ENCODE measurements at places on chromosomes 16 and 17.

DNA sequence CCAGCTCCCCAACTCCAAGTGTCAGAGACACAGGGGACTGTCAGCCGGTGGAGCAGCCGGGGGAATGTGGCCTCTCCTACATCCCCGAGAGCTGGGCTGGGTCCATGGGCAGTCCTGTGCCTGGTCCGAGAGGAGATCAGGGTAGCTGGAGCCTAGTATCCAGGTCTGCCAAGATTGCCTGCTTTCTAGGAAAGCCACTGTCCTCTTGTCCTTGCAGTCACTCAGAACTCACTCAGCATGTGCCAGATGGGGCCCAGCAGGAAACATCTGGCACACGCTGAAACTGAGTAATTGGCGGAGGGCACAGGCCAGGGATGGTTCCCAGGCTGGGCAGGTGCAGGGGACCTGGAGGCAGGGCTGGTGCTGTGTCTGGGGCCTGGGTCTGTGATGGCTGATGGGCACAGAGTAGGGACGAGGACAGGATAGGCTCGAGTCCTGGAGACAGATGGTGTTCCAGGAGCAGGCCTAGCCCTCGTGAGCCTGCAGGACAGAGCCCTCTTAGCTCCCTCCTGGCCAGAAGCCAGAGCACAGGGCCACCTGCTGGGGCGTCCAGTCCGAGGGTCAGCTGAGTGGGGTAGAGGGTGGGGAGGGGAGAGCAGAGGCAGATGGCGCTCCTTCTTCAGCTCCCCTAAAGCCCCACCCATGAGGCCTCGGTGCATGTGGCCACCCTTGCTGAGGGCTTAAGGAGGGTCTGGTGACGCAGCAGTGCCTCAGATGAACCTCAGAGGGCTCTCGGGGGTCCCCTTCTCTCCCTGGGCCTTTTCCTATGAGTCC lies 31.1 kb downstream of the ADCY7 start:
- DNase-seq = no peak

- no peak for DNase-seq
These were observed 401.0 kb downstream of the HS3ST3B1 start for GRCh38 chr17:14701886-14702285.

DNA sequence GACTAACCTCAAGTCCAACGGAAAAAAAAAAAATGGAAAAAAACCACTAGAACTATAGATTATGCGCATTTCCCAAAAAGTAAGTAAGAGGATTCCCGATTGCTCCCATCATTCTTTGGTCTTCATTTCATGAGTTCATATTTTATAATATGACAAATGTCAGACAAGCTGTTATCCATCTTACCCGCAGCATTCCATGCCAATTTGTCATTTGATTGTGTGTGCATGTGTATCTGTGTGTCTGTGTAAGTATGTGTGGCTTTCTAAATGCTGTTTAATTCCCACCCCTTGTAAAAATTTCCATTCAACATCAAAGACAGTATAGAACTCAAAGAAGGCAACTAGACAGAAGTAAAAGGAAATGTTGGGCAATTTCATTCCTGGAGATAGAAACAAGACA lies 434.1 kb downstream of the CDH11 start:
- no peak for DNase-seq

DNA sequence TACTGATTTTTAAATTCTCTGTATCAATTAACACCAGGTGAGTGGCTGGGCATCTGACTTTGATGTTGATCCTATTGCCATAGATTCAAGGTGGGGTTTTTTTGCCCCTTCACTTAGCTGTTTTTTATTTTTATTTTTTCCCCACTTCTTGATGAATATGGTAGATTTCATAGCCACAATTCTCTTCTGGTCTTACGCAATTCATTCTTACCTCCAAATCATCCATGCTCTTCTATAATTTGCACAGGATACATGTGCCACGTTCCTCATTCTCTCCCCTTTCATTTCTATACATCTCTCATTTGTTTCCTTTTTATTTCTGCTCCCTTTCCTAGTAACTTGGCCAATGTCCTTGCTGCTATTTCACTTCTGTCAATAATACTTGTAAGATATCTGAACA lies 14.9 kb upstream of the HS3ST4 start:
- no peak for DNase-seq

DNA sequence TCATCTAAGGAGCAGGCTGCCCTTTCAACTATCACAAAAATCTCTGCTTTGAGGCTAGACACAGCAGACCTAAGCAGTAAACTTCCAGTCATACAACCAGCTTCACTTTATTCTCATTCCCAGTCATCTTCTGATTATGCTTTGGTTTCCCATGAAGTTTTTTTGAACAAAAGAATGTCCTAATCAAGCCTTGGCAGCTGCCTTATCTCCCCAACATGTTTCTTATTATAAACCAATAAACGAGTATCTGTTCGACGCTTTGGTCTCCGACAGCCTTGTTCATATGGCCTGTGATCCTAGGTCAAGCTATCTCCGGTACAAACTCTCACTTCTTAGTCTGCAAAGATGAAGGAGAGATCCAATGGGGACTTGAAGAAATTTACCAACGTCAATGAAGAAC lies 47.4 kb upstream of the CDYL2 start:
- no peak for DNase-seq

- no peak for DNase-seq
These were observed 226.6 kb upstream of the RPL38 start for GRCh38 chr17:73976676-73977521.

DNA sequence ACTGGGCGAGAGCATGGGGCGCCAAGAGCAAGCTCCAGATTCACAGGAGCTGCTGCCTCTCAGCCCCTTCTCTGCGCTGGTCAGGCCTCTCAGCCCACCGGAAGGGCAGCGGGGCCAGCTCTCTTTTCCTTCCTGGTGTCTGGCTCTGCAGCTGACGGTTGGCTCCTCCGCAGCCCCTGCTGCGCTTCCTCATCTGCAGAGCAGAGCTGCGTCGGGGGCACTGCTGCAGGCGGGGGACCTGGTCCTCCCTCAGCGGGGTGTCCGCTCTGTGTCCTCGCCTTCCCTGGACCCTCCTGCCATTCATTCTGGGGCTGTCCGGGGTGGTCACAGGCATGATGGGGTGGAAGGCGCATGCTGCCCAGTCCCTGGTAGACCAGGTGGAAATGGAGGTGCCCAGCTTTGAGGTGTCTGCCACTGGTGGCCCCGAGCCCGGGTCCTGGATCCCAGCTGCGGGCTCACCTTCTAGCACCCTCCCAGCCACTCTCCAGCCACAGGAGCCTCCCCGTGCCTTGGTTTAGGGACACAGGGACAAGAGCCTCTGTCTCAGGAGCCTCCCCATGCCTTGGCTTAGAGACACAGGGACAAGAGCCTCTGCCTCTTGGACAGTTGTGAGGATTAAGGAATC lies 84.8 kb downstream of the IRF8 start:
- no peak for DNase-seq

GRCh38 chr16:68363658-68364521 lies 53.1 kb downstream of the PRMT7 start:
- DNase-seq = no peak

GRCh38 chr17:44155488-44155887 lies 13.8 kb downstream of the HROB start:
- DNase-seq = no peak

- no peak for DNase-seq
These were observed 7.0 kb downstream of the CHAD start for GRCh38 chr17:50461550-50462132.

- no peak for DNase-seq
These were observed 40.5 kb downstream of the MAP2K6 start for GRCh38 chr17:69455040-69455439.

DNA sequence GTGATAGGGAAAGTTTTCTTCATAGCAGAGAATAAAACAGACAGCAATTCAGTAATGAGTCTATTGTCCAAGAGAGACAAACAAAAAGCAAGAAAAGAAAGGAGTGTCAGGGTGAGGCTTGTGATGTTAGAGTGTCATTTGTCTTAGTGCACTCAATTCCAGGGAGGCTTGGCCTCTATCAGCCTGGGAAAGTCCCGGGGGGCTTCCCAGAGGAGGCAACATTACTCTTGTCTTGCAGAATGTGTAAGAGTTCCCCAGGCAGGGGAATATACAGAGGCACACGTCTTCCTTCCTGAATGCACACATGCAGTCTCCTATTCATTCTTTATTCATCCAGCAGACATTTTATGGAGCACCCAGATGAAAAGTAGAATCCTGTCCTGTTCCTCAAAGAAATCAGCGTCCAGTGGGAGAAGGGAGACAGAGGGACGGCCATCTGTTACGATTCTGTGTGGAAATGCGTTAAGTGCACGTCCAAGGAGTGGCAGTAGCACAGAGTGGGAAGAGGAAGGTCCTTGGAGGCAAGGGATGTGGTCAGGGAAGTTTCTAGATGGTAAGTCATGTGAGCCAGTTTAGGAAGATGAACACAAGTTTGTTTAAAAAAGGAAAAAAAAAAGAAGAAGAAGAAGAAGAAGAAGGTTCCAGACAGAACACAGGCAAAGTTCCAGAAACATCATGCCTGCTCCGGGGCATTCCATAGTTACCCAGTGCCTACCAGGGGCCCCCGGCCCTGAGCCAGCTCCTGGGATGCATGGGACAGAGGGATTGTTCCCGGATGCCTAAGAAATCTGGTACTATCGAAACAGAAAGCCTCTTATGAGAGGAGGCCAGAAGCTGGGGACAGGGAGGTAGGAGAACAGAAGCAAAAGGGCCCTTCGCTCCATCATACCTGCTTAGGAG lies 21.1 kb downstream of the CACNG4 start:
- DNase-seq = no peak

DNA sequence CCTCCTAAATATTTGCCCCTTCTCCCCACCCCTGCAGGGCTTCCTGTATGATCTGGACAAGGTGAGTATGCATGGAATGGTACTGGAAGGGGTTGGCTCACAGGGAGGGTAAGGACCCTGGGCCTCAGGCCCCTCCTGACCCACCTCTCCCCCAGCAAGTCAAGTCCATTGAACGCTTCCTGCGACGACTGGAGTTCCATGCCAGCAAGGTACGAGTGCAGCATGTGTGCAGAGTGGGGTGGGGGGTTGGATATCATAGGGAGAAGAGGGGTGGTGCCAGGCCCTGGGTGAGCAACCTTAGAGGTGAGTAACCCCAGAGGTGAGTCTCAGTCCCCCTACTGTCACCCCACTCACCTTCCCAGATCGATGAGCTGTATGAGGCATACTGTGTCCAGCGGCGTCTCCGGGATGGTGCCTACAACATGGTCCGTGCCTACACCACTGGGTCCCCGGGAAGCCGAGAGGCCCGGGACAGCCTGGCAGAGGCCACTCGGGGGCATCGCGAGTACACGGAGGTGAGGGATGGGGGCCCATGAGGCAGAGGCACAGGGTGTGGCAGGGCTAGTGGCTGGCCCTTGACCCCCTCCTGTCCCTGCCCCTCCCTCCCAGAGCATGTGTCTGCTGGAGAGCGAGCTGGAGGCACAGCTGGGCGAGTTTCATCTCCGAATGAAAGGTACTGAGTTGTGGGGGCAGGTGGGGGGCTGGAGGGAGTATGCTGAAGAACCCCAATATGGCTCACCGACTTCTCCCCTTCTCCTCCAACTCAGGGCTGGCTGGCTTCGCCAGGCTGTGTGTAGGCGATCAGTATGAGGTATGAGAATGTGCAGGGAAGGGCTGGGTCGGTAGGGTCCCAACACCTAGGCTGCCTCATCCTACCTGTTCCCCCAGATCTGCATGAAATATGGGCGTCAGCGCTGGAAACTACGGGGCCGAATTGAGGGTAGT lies 11.3 kb downstream of the RIPOR1 start:
- no peak for DNase-seq

DNA sequence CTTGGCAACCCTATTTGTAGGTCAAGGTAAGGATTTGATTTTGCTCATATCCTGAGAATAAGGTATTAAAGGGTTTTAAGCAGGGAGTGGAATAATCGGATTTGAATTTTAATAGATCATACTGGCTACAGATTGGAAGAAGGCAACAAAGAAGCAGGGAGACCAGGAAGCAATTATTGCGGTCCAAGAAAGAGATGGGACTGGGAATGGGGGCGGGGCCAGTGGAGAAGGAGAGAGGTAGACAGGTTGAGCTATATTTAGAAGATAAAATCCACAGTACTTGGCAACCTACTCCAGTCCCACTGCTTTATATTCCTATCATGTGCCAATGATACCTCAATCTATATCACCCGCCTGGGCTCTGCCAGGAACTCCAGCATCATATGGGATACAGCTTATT lies 5.8 kb upstream of the NOL11 start:
- no peak for DNase-seq

- no peak for DNase-seq
These were observed 15.0 kb upstream of the USP32 start for GRCh38 chr17:60406887-60407286.

- no peak for DNase-seq
These were observed 30.8 kb downstream of the FBXO31 start for GRCh38 chr16:87352818-87353217.

DNA sequence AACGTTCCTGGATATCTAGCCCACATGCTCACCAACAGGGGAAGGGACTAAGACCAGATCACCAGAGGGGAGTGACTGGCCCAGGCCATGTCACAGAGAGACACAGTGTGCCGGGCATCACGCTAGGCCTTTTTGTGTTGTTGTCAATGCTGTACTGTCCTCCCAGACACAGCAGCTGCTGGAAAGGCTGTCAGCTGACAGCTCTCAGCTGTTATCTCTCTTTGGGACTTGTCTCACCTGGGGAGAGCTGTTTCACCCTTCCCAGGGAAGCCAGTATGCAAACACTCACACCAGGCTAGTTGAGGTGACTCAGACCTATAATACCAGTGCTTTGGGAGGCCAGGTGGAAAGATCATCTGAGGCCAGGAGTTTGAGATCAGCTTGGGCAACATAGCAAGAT lies 19.4 kb downstream of the UNC45B start:
- no peak for DNase-seq

- no peak for DNase-seq
These were observed 8.8 kb upstream of the CNOT1 start for GRCh38 chr16:58638148-58639036.

DNA sequence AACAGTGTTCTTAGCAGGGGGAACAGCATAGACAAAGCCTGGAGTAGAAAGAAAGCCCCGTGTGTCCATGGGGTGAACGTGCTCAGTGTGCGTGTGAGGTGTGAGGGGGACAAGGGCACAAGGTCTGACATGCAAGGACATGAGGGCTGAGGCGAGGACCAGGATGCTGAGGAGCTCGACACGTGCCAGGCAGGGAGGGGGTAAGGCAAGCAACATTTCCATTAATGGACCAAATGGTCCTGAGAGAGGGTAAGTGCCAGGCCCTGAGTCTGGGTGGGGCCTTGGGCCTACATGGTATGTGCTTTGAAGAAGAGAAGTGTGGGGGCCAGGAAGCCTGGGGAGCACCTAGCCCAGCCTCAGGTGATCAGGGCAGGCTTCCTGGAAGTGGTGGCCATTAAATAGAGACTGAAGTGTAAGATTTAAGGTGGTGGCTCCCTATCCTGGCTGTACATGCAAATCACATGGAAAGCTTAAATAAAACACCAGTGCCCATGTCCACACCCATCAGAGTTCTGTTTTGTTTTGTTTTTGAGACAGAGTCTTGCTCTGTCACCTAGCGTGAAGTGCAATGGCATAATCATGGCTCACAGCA lies 29.3 kb downstream of the ADCY7 start:
- DNase-seq = no peak

DNA sequence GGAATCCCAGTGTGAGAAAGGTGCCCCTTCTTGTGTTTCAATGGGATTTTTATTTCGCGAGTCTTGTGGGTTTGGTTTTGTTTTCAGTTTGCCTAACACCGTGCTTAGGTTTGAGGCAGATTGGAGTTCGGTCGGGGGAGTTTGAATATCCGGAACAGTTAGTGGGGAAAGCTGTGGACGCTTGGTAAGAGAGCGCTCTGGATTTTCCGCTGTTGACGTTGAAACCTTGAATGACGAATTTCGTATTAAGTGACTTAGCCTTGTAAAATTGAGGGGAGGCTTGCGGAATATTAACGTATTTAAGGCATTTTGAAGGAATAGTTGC lies 567 bp downstream of the UBB start:
- DNase-seq = no peak

All from activated T-helper 1 cell treated with anti-CD3 and anti-CD28 coated beads, Interleukin-12 subunit alpha, Interleukin-12 subunit beta, Interleukin-2, Interleukin-4 antibody, amounts not matched to agents 30 ng/mL and 10 ng/mL and 1 ng/mL, durations not matched to agents 14 hours and 24 hours and 36 hours (primary cell).